ENCODE measurements at places on chromosomes 4 and X.

- no peak for DNase-seq
Measured at GRCh38 chrX:24117258-24117657, 32.3 kb upstream of the ZFX start.

DNA sequence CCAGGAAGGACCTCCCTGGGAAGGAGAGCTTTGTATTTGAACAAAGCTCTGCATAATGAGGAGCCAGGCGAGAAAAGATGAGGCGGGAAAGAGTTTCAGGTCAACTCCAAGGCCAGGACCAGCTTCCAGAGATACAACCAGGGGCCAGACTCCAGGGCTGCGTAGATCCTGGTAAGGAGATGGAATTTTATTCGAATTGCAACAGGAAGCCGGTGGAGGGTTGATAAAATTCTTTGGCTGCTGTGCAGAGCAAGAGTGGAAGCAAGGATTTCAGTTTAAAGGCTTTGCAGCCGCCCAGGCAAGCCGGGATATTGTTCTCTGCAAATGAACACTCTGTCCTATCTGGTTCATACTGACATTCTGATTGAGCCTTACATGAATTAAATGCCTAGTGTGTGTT, 40.2 kb upstream of the CBR4 start:
- no peak for DNase-seq

GRCh38 chr4:102687373-102687981, 73.3 kb downstream of the MANBA start:
- DNase-seq, result no peak

GRCh38 chr4:133151691-133152329, 2.7 kb downstream of the PCDH10 start:
- DNase-seq, result no peak

Measured in stimulated activated CD4-positive, alpha-beta T cell treated with anti-CD3 and anti-CD28 coated beads, Interleukin-1b, Interleukin-23, amount 100 ng/mL, for 4 hours (primary cell).